Activated naive CD8-positive, alpha-beta T cell treated with anti-CD3 and anti-CD28 coated beads for 36 hours (primary cell): ENCODE measurements at places on chromosomes 4 and X.

- no peak for DNase-seq
Measured at GRCh38 chrX:9188117-9188516, 154.2 kb upstream of the FAM9B start.

GRCh38 chrX:121231566-121232358 lies 184.4 kb downstream of the GLUD2 start:
- DNase-seq = no peak

DNA sequence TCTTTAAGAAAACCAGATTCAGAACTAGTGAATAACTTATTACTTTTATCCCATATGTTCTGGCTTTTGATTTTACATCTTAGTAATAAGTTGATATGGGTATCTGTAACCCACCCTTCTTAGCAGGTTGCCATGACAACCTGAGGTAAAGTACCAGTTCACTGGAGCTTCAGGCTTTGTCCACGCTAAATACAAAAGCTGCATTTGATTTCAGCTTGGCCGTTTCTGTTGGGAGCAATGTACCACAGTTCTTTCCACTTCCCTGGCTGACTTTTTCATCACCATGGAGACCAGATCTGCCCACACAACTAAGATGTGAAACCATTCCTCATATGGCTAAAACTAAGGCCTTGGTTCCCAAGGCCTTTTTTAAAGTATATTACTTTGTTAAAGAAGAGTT lies 26.1 kb downstream of the KLHL34 start:
- DNase-seq = no peak

DNA sequence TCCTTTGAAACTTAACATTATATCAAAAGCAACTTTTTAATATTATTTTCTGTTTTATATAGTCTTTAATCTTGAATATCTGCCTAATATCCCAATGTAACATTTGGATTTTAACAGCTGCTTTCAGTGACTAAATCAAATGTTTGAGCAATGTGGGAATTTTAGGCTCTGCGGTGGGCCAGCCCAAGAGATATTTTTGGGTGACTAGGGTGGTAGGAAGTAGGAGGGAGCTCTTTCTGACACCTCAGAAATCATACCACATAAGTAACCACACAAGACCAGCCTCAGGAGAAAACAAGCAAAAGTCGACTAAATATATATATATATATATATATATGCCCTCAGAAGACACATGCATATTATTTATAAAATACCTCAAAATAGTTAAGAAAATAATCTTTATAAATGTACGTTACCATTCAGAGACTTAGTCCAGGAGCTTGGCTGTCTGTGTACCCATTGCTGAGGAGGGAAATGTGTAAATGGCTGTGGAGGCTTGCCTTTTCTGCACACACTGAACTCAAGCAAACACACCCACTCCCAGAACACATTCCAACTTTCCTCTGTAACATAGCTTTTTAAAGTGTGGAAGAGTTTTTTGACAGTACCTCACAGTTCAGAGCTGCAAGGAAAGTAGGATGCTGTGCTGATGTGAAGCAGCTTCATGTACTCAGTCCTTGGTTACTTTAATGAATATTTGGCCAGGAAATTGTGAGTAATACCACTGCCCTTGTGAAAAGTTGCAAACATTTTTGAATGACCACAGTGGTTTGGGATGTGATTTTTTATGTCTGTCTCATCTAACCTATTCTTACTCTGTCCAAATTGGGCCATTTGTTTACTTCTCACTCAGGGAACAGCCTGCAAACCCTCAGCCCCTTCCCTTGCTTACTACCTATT lies at the start of gene RTL3:
TSS of gene RTL3 (minus strand) at position 484 of the 900 bp plus-strand sequence. CDS start 908 bp downstream, outside the sequence.
- no peak for DNase-seq

- DNase-seq = no peak
Measured at GRCh38 chr4:53307819-53308780, 57.8 kb downstream of the SCFD2 start.

- no peak for DNase-seq
Measured at GRCh38 chr4:24055623-24056022, 165.8 kb upstream of the PPARGC1A start.

DNA sequence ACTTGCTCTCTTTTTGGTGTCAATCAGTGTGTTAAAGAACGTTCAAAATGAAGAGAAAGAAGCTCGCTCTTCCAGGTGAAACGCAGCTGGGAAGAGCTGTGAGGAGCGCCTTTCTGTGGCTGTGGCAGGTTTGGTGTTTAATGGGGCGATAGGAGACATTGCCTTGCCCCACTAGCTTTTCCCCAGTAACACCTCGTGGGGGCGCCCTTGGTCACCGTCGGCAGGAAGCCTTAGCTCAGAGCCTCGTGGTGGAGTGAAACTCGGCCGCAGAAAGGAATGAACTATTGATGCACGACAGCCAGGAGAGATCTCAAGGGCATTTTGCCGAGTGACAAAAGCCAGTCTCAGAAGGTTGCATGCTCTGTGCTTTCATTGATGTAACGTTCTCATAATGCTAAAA lies 65.1 kb downstream of the GPR143 start:
- no peak for DNase-seq

- no peak for DNase-seq
Measured at GRCh38 chr4:138757432-138757831, 258.1 kb upstream of the NOCT start.

- DNase-seq = no peak
Measured at GRCh38 chr4:7937006-7937405, 2.7 kb downstream of the AFAP1 start.

GRCh38 chr4:184599492-184600135 lies 49.6 kb downstream of the CASP3 start:
- no peak for DNase-seq

DNA sequence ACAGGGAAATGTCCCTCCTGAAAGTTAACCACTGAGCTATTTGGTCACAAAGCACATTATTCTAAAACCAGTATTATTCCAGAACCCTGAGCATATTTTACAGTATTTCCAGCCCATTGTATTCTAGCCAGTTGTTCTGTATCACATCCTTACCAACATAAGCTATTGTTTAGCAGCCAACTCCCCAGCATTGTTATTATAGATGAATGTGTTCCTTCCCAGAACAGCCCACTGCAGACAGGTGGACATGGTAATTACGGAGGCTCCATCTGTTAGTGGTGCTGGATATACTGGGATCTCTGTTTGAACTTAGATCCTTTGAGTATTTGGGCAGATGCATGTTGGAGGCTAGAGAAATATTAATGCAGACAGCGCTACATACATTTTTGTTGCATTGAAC lies 126.1 kb downstream of the MGST2 start:
- DNase-seq = no peak
